NCI-H2029 treated with DMSO at 0.1 percent for 48 hours (cell line): ENCODE measurements at places on chromosomes 13 and 19.

GRCh38 chr13:34722922-34723321, 219.1 kb upstream of the NBEA start:
- no peak for DNase-seq

GRCh38 chr13:97174638-97175037, 47.5 kb upstream of the MBNL2 start:
- no peak for DNase-seq

- DNase-seq: peak; percentile 17
Observed at GRCh38 chr13:101915755-101916107, 463.3 kb downstream of the ITGBL1 start.

GRCh38 chr13:97616385-97616784, 182.4 kb downstream of the RAP2A start:
- no peak for DNase-seq

DNA sequence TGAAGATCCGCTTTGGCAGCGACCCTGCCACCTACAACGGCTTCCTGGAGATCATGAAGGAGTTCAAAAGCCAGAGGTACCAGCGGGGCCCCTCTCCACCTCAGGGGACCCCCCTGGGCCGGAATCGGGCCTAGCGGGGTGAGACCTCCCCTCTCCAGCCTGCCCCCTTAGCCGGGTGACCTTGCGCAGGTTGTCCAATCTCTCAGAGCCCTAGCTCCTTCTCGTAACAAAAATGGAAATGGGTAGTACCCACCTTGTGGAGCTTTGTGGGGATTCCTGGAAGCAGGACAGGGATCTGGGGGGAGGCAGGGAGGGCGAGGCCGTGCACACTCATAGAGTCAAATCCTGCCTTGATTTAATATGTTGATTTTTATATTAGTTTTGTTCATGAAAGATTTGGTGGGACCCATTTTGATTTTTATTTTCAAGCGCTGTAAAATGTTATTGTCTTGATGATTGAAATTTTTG, 658 bp downstream of the SIN3B start:
- no peak for DNase-seq

DNA sequence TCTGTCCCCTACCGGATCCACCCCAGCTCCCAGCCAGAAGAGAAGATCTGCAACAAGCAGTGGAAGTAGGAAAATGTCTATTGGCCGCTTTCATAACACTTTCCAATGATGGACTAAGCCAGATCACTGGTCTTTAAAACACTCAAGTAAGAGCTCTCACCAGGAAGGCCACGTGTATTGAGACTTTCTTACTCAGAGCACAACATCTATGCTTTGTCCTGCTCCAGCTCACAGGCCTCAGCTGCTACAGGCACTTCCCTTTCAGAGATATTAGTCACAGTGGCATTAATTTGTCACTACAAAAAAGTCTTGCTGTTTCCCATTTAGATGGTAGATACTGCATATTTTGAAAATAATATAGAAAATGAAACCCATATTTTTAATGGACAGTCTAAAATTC, 164.2 kb downstream of the ABCC4 start:
- DNase-seq: no peak

- DNase-seq: no peak
Observed at GRCh38 chr13:36436811-36437210, 4.5 kb downstream of the CCNA1 start.

- DNase-seq: no peak
Observed at GRCh38 chr13:99007414-99007986, 29.6 kb upstream of the DOCK9 start.

DNA sequence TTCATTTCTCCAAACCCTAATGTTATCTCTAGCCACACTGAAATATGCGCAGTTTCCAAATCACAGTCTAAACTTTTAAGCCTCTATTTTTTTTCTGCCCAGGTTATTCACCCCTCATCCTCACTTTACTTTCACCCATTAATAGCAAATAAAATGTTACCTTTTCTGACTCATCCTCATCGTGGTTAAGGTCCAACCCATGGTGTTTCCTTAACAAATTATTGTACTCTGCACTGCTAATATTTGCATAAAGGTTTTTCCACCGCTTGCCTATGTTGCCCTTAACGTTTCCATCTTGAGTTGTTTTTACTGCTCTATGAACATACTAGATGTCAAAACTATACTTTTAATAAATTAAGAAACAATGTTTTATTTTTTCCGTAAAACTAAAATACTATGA, 780.9 kb upstream of the KLHL1 start:
- no peak for DNase-seq
